ENCODE measurements at places on chromosomes 12 and 14.

DNA sequence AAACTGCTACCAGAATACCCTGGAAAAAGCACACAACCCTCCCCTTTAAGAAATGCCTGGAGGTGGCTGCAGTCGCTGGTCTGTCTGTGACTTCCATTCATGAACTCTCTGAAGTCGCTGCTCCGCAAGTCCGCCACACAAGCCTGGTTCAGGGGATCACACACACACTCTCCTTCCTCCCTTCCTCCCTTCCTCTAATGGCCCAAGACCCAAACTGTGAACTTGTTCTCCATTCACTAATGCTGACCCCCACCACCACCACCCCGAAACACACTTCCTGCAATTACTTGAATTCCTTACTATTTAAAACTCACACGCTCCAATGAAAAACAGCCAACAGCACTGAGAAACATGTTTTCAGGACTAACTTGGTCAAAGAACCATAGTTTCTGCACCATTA lies 1.0 kb upstream of the LMO3 start:
- no peak for DNase-seq

GRCh38 chr12:6764011-6764828 lies 1.9 kb upstream of the PTMS start:
- DNase-seq, result peak; percentile 97

GRCh38 chr12:27680619-27681018 lies 15.6 kb upstream of the REP15 start:
- no peak for DNase-seq

GRCh38 chr12:28130625-28131598 lies 59.3 kb upstream of the CCDC91 start:
- DNase-seq, result no peak

DNA sequence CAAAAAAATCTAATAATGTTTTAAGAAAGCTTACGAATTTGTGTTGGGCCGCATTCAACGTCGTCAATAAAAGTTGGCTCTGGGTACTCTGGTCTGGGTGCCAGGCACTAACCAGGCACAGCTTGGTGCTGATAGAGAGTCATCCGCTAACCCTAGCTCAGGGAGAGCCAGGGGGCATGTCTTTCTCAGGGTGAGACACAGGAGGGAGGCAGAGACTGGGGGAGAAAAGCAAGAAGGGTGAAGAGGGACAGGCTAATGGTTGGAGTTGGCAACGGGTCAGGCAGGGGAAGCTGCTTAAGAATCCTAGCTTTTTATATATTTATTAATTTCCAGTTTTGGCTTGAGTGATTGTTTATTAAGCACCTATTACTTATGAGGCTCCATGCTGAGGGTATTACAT lies 105.0 kb downstream of the CMKLR1 start:
- no peak for DNase-seq

DNA sequence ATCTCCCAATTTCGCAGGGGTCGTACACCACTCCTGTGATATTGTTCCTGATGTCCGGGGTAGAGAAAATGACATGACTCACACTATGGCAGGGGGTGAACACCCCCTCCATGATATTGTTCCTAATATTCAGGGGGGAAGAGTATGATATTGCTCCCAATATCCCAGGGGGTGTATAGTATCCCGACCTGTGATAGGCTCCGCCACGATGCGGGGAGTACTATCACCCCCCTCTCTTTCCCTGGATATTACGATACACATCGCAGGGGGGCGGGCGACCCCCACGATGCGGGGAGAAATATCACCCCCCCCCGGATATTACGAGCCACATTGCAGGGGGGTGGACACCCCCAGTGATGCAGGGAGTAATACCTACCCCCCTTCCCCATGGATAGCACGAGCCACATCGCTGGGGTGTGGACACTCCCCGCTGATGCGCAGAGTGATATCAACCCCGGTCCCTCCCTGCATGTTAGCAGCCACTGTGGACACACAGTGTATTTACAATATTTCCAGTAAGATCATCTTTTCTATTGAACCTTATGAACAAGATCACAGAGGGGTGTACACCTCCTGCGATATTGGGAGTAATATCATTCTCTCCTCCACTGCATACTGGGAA lies 17.7 kb downstream of the SMIM41 start:
- DNase-seq, result no peak

Measured in urinary bladder (tissue), 4 donors.